ENCODE measurements at places on chromosomes 12 and 14.

DNA sequence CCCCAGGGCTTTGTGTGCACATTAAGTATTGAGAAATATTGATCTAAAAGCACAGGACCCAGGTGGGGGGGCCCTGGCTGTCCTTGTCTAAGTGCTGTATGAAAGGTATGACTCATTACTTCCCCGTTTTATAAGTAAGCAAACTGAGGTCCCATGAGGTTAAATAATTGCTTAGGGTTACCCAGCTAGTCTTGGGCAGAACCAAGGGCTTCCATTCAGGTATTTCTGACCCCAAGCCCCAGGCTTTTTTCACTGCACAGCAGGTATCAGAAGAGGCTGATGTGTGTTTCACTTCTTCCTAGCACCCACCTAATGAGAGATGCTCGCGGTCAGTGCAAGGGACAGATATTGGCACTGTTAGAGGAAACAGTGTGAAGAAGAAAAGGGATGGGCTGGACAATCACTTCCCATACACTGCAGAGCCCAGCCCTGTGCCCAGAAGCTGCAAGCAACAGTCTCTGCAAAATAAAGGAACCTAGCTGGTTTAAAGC, 4.7 kb upstream of the TC2N start:
- no peak for DNase-seq

- no peak for DNase-seq
These were observed 36.3 kb downstream of the DTX1 start for GRCh38 chr12:113092607-113093408.

DNA sequence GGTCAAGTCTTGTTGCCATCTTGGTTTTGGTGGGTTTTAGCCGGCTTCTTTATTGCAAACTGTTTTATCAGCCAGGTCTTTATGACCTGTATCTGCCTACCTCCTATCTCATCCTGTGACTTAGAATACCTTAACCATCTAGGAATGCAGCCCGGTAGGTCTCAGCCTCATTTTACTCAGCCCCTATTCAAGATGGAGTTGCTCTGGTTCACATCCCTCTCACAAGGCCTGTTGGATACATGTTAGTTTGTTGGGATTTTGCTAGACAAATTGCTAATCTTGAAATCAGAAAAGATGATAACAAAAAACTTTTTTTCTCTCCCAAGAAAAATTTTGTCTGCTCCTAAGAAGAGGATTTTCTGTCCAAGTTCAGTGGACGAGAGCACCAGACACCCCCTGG, 27.6 kb upstream of the CCDC63 start:
- DNase-seq, result no peak

DNA sequence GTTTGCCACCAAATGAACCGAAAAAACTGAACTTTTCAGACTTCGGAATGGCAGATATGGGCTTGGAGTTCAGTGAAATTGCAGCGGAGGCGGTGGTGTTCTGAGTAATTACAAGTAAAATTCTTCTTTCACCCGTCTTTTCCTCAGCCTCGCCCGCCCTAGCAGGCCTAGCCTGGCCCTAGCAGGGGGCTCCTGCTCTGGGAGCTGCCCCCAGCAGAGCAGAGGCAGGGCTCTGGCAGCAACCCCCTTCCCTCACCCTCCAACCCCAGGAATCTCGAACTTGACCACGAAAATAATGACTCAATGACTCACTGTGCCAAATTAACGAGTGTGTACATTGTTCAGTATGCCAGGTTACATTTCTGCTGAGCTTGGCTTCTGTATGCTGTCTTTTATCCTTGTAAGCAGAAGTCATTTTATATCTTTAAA, 1.1 kb downstream of the PAPLN start:
- no peak for DNase-seq

- DNase-seq, result no peak
These were observed 904 bp upstream of the FAM177A1 start for GRCh38 chr14:35044939-35045797.

- no peak for DNase-seq
These were observed 311.2 kb downstream of the DUSP6 start for GRCh38 chr12:89041078-89041477.

DNA sequence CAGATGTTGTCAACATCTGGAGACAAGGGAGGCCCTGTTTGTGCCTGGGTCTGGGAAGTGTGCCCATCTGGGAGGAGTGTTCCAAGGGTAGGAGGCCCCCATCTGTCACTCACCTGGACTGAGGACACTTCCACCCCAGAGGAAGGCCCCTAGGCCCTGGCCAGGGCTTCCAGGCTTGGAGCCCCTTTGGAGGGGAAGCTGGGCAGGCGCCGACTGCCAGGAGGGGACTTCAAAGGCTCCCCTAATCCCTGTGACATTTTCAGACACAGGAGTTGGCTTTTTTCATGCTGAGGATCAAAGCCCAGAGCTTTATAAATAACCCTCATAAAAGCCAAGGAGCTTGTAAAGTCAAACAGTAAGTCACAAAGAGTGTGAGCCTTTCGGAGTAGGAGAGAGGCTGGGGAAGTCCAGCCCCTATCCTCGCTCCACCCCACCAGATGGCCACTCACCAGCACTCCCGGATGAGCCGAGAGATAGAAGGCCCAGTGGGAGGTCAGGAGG, 17.6 kb upstream of the FAM222A start:
- no peak for DNase-seq

GRCh38 chr14:99157246-99157645, 114.8 kb downstream of the BCL11B start:
- DNase-seq, result no peak

- no peak for DNase-seq
These were observed 3.7 kb downstream of the PRICKLE1 start for GRCh38 chr12:42585841-42586216.

DNA sequence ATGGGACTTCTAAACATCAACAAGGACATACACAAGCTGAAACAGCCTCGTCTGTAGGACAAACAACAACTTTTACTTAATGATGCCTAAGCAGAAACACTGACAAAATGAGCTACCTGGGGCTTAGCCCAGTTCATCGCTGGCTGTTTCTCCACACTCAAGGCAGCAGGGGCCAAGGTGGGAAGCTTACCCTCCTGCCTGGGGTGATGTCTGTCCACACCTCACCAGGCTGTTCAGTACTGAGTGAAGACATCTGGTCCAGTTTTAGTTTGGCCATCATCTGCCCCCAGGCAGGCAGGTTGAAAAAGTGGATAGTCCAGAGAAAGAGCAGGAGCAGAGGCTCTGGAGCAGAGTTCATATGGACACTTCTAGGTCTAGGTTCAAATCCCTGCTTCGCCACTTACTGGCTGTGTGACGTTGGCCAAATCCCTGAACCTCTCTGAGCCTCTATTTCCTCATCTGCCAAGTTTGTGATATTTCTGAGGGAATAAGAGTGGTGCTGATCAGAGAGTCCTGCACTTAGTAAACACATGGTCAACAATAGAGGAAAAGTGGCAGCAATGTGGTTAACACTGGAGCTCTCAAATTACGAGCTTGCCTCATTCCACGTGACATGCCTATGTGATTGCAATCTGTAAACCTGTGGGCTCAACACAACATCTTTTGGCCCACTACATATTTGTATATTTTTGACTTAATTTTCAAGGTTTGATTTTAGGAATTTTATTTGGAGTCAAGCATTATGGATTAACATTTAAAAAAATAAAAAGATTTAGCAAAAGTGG, 720.1 kb upstream of the TMEM132C start:
- no peak for DNase-seq

DNA sequence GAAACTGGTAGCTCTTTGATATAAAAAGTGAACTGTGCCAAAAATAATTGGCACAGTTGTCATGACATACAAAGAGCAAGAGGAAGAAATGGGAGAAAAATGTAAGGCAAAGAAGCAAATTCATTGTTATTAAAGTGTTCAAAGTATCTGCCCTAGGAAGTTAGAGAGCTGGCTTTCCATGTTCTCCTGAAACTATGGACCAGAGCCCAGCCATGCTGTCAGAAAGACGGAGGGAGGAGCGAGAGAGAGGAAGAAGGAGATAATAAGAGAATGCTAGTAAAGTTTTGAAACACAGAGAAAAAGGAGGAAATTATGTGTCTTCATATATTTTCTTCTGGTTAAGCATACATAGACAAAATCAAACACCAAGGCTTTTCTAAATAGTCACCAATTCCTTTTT, 78.1 kb upstream of the PELI2 start:
- DNase-seq, result no peak

- DNase-seq, result no peak
These were observed 2.7 kb downstream of the PCNX4 start for GRCh38 chr14:60094306-60094897.

DNA sequence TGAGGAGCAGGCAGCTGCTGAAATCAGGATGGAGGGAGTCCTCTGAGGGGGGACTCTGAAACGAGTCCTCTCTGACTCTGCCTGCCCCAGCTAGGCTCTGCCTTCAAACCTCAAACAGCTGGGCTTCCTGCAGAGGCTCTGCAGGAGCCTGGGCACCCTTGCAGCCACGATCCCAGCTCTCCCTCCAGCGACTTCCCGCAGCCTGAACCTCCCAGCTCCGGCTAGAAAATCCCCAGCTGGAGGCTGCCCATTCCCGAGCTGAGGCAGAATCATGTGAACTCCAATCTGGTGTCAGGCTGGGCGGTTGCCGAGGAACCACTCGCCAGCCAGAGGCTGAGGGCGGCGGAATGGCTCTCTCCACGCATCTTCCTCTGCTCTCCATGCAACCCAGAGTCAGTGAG, at the start of gene GPR68:
Gene GPR68, minus strand, starts transcription at position 204 of the 401 bp plus-strand sequence. CDS start 9,654 bp downstream, outside the sequence.
- peak; percentile 21 for DNase-seq

DNA sequence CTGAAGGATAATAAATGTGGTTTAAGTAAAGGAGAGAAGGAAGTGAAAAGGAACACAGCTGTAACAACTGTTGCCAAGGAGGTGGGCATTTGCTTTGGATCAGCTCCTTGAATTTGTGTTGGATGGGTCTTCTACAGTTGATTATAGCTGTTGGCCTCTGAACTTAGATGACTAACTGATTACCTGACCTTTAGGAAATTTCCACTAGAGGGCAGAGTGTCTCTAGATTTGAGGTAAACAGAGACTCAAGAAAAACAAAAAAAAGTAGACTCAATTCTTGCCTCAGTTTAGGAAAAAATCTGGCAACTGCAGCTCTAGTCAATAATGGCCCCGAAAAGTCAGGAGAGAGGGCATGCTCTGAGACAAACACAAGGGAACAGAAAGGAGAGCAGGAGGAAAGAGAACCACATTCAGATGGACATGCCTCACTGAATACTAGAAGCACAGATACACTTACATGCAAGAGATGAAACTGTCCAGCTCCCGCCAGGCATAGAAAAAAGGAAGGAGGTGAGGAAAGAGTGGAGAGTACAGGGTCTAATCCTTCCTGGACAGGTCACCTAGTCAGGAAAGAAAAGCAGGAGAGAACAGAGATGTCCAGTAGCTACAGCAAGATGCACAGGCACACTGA, 20.6 kb downstream of the COX14 start:
- no peak for DNase-seq

- DNase-seq, result no peak
These were observed 45.1 kb upstream of the PRPF39 start for GRCh38 chr14:45038865-45039264.

DNA sequence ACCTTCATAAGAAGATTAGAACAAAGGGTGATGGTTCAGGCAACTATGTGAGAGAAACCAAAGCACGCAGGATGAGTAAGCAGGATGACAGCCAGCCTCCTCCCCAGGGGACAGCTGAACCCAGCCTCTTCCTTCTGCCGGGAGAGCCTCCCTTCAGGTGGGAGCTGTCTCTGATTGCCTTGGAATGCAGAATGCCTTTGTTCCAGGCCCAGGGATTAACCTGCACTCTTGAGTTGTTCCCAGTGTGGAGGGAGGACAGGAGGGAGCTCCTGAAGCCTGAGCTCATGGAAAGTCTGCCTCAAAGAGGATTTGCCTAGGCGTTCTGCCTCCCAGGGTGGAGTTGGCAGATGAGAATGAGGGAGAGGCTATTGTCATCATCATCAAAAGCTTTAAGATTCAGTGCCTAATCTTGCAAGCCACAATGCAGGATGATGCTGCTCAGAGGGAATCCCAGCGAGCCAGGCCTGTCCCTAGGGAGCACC, 3.6 kb upstream of the KRT6A start:
- DNase-seq, result no peak

GRCh38 chr12:122421821-122422729, at the start of gene CLIP1:
CLIP1 (minus strand) TSS chr12:122422669; CDS start chr12:122380452, 42,217 bp downstream.
- DNase-seq, result peak; percentile 40

GRCh38 chr12:112381406-112381882, 787 bp downstream of the HECTD4 start:
- DNase-seq, result no peak

GRCh38 chr14:100813291-100813690, 12.6 kb upstream of the MEG3 start:
- no peak for DNase-seq

GRCh38 chr12:40727774-40728483, 35.7 kb downstream of the CNTN1 start:
- DNase-seq, result no peak

DNA sequence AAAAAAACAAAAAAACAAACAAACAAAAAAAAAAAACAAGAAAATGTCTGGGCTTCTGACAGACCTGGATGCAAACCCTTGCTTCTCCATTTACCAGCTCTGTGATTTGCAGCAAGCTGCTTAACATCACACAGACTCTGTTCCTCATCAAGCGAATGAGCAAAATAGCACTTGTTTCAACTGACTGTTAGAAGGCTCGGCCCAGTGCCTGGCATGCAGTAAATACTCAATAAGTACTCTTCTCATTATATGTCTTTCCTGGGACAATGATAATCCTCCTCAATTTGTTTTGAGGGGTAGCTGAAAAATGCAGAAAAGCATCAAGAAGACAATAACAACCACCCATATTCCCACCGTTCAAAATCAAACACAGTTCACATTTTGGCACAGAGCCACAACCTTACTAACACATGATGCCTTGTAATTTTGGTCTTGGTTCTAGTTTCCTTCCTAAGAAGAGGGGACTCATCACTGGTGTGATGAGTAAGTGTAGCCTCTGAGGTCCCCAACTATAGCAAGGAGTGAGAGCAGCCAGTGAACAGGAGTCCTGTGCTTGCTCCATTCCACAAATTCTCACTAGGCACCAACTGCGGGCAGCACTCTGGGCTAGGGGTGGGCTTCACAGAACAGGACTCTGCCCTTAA, 60.4 kb downstream of the TTC7B start:
- DNase-seq, result no peak

DNA sequence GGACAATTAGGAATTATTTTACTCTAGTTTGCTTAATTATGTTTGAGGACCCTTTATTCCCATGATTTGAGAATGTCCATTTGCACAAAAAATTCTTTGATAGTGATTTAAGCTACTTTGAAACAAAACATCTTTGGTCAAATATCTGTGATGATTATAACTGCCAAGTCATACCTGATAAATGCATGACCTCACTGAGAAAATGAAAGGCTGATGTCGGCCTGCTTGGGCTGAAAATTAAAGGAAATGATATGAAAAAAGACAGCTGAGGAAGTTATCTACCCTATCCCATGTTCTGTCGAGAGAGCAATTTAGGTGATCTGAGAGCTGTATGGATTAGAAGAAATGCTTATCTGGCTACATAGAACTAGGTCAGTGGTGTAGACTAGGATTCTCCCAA, 43.6 kb downstream of the ATL1 start:
- DNase-seq, result no peak
